Diencephalon (tissue), 1 donor: ENCODE measurements at places on chromosomes 7 and 10. TPM values are rescaled to one million over a fixed set of nuclear protein-coding genes. Genes with fewer than 3 reads are reported as not detected.

Gene MUC12
- total RNA-seq = 0.23 TPM

Gene PITRM1
- 63.7 TPM for total RNA-seq

Gene BMPER
- total RNA-seq = 12.2 TPM

Gene CALCR
- total RNA-seq = 5.1 TPM
